Right ventricle myocardium superior (tissue), 1 donor: ENCODE measurements at places on chromosomes 6 and 20.

DNA sequence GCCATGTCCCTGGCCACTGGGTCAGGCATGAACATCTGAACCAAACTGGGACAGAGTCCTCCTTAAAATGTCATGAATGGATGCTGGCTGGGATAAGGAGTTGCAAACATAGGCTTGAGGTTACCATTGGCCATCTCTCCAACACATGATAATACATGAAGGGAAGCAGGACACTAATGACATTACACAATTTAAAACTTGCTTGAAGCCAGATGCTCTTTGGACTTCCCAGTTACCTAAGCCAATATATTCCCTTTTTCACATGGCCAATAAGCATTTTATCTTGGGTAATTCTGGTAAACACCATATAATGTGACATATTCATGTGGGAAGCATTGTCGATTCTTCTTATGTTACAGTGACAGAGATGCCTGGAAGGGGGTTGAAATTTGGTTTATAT is 148.0 kb upstream of the PLN start:
- no peak for DNase-seq

- DNase-seq = no peak
Measured at GRCh38 chr6:117381749-117382148, 44.0 kb downstream of the ROS1 start.

- no peak for DNase-seq
Measured at GRCh38 chr20:57909763-57910331, 200.0 kb upstream of the PMEPA1 start.

DNA sequence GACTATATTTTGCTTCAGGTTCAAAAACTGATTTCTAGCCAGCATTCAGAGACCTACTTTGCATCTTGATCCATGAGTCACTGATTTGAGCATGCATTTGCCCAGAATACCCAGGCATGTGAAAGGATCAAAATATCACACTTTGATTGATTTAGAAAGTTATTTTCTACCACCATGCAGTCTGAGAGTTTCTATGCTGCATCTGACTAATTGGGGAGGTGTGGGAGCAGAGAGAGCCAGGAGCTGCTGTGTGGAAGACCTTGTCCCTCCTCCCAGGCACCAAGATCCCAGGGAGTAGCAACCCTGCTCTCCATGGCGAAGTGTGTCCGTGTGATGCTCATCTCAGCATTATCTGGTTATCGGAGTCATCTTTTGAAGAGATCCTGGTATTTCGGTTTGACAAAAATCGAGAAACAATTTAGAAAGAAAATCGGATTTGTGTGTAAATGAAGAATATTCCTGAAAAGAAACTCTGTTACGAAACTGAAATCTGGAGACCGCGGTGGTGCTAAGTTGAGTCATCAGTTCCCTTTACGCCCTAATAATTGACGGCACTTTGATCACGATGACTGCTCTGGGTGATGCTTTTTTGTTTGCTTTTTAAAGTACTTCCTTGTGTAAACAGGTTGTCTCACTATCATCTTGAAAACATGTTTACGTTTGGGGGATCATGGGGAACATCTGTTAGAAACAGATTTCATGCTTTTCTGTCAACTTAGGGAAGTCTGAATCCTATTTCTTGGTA is 193.4 kb downstream of the BACH2 start:
- no peak for DNase-seq

DNA sequence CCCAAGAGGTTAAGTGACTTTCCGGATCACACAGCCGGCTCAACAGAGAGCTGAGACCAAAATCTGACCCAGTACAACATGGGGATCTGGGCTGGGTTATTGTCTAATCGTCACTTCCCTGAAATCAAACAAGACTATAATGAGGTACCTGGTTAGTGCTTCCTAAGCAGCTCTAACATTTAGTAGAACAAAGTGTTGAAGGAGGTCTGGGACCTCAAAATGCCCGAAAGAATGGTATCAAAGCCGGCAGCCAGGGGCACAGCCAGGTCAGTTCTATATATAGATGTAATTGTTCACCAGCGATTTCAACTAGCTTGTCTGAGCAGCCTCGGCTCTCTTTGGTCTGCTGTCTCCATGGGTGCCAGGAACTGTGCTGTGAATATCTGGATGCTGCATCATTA is 245.5 kb upstream of the ECI2 start:
- no peak for DNase-seq

GRCh38 chr6:140599916-140600315 is 1225.5 kb upstream of the CITED2 start:
- DNase-seq = no peak

DNA sequence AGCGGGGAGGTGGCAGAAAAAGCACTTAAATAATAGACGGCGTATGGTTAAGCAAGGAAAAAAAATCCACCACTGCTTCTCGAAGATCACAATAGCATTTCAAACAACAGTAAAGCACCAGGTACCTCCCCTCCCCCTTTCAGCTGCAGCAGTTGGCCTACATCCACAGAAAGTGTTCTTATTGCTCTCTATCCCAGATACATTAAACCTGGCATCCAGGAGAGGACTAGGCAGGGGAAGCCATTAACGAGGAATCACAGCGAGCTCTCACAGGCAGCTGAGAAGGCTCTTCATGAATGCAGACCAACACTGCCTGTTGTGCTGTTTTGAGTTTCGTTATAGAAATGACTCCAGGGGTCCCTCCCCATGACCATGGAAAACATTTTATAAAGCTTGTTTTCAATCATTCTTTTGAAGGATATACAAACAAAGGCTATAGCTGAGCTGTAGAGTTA is 11.8 kb downstream of the FYN start:
- DNase-seq = no peak

DNA sequence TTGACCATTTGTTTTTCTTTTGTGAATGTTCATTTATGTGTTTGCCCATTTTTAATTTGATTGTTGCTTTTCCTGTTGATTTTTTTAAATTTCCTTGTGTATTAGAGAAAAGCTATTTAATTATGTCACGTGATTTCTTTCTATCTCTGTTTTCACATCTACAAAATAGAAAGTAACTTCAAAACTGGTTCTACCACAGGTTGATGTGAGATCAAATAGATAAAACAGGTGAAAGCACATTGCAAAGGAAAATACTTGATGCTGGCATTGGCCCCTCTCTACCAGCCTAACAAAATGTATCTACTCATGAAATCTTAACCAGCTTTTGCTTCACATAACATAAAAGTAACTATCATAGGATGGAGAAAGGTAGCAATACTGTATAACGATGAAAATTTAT is 129.2 kb downstream of the TMEM242 start:
- DNase-seq = no peak

DNA sequence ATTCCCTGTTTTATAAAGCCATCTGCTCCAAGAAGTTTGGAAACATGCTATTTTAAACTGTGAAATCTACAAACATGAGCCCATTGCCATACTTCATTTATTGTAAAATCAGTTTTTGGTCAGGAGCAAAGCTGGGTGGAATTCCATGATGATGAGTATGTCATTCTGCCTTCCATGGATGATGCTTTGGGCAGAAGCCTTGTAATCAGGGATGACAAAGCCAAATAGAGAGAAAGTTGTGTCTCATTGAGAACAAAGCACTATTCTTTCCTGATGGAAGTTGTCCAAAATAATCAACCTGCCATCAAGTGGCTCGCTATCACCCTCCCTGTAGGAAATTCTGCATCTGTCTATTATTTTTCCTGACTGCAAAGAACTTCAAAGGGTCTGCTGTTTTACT is 313.0 kb upstream of the DEFB112 start:
- no peak for DNase-seq

GRCh38 chr6:14317387-14317970 is 199.9 kb downstream of the CD83 start:
- DNase-seq = no peak

- DNase-seq = no peak
Measured at GRCh38 chr6:115838763-115839401, 221.8 kb downstream of the FRK start.

GRCh38 chr20:3997446-3997845 is 17.9 kb downstream of the RNF24 start:
- no peak for DNase-seq

DNA sequence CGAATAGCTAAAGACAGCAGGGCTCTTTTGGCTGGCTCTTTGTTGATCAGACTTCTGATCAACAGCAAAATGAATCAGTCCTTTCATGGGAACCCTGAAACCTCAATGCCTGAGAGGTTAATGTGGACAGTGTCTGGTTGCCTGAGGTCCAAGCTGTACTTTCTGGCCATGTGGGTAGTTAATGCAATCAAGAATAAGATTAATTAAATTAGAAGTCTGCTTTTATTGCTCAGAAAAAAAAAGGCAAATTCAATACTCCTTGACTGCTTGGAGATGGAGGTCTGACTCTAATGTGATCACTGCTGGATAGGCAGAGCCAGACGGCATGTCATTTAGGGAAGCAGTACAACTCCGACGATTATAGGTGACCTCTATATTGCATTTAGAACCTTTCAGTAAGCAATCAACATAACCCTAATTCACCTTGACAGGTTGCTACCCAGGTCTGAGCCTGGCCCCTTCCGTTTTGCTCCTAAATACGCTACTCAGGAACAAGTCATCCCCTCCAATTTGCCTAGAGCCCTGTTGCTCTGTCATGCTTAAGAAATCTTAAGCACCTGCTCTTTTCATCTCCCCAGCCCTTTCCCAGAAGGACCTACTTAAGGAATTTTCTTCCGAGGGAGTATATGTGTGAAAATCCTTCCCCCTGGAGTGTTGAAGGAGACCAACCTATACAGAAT is 370.0 kb upstream of the SPTLC3 start:
- DNase-seq = no peak

DNA sequence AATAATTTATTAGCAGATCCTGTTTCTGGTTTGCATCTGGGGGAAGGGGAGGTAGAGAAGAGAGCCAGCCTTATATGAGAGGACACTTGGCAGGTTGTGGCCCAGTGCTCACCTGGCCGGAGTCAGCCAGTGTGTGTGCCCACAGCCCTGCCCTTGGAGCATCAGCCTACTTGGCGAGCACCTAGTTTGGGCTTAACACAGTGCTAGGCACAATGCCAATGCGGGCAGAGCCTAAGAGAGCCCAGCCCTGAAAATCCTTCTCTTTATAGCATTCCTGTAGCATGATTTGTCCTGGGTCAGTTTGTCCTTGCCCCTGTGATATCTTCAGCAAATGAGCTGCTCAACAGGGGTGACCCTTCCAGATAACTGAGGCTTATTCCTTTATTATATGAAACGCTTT is 73.0 kb downstream of the SLX4IP start:
- DNase-seq = peak; percentile 43

GRCh38 chr6:83853178-83854000 is at the start of gene RIPPLY2:
Gene RIPPLY2 (plus strand): TSS chr6:83853360. CDS start chr6:83853417, 57 bp downstream.
- DNase-seq = peak; percentile 38

- no peak for DNase-seq
Measured at GRCh38 chr6:106225581-106225980, 100.0 kb downstream of the ATG5 start.

GRCh38 chr6:149938571-149939355 is 3.1 kb upstream of the ULBP2 start:
- DNase-seq = no peak

GRCh38 chr6:14880052-14880451 is 365.8 kb upstream of the JARID2 start:
- DNase-seq = no peak
